ENCODE measurements at places on chromosomes 5 and 9.

DNA sequence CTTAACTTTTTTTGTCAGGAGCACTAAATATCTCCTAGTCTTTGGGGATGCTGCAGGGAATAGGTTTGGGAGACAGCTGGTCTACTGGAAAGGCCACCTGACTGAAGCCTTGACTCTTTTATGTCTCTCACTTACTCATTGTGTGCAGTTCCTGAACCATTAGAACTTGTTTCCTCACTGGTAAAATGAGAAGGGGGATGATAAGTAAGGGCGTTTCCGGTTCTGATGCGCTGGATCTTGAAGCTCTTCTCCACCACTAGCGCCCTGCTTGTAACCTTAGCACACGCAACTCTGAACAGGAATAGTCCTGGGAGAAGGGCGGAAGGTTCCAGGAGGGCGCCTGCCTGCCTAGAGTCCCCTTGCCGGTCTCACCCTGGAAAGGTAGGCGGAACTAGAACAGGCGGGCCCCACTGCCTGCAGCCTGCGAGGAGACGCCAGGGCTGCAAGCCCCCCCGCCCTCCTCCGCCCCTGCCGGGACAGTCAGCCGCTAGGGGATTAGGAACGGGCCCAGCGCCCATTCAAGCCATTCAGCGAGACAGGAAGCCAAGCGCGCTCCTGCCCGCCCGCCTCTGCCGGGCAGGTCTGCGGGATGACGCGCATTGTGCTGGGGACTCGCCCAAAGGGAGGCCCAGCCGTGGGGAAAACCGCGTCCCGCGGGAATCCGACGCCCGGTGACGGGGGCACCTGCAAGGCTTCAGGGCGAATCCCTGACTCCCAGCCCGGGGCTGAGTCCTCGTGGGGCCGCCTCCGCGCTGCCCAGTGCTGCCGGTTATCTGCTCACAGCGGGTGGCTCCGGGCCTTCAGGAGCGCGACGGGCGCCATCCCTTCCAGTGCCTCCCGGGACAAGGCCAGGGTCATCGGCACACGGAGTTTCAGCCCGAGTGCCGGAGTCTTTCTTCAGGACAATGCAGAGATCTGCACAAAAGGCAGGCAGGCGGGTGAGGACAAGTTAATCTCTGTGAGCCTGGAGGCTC, 44.0 kb upstream of the XPA start:
- no peak for DNase-seq

DNA sequence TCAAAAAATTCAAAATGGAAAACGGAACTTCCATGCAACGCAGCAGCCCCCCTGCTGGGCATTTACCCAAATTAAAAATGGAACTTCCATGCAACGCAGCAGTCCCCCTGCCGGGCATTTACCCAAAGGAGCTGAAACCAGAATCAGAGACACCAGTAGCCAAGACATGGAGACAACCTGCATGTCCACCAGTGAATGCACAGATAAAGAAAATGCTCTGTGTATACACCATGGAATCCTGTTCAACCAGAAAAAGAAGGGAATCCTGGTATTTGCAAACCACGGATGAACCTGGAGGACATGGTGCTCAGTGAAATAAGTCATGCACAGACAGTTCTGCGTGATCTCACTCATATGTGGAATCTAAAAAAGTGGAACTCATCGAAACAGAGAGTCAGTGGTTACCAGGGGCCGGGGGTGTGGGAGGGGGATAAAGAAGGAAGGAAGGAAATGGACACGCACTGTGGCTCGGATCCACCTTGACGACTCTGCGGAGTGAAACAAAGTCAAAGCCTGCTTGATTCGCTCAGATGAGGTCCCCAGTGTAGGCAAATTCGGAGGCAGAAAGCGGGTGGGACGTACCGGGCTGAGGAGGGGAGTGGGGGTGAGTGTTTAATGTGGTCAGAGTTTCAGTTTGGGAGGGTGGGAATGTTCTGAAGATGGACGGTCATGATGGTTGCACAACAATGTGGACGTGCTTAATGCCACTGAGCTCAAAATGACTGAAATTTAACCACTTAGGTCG, 40.2 kb upstream of the EXOC3 start:
- no peak for DNase-seq

GRCh38 chr5:179140293-179140692, 80.1 kb downstream of the ZNF354C start:
- no peak for DNase-seq

- no peak for DNase-seq
Observed at GRCh38 chr9:68793605-68794343, 88.7 kb downstream of the PIP5K1B start.

DNA sequence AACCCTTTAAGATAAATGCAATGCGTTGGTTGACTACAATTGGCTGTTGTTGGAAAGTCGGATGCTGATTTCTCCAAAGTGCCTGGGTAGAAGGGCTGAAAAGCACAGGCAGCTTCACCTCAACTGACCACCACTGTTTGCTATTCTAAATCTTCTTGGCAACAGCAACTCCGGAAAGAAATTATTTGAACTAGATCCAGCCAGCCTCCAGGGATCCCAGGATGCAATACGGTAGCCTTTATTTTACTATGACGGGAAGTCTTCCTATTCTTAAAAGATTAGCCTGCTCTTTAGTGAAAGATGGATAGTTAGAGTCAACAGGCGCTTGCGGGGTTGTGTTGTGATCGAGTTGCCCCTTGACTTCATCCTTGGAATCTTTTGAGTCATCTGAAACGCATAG, 78.6 kb upstream of the KLF9 start:
- no peak for DNase-seq

- DNase-seq = no peak
Observed at GRCh38 chr9:18534611-18535010, 60.7 kb downstream of the ADAMTSL1 start.

DNA sequence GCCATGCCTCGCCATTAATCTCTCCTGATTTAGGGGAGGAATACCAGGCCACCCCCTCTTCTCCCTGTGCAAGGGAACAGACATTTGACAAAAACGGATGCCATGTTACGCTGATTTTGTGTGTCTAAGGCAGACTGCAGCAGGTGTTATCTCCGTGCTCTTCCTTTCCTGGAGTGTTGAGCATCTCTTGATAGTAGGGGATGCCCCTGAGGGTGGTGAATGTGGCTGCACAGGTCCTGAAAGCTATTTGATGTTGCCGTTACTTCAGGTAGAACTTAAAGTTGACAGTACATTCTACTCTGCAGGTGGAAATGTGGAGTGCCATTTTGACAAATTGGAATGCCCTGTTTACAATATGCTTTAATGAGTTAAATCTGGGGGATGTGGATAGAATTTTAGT, 21.5 kb downstream of the TENT4A start:
- DNase-seq = no peak

DNA sequence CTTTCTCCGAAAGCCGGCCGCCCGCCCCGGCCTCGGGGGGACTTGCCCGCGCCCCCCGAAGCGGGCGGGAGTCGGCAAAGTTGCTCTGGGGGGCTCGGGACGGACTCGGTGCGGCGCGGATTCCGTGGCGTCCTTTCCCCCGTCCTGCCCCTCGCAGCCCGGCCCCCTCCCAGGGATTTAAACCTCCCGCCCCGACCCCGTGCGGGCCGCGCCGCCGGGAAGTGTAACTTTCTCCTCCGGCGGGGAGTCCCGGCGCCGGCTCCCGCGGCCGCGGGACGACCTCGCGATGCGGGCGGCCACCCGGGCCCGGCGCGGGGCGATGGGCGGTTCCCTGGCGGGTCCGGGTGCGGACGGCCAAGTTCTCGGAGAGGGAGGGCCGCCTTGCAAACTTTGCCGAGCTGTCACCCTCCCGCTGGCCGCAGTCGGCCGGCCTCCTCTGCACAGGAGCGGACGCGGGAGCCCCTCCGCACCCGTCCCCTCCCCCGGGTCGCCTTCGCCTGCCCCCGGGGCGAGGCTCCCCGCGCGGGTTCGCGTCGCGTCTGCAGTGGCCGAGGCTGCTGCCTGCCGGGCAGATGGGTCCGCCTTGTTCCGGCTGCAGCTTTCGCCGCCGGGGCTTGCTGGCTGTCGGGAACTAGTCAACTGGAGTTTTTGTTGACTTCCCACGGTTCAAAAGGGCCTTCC, 732 bp downstream of the PBX3 start:
- no peak for DNase-seq

DNA sequence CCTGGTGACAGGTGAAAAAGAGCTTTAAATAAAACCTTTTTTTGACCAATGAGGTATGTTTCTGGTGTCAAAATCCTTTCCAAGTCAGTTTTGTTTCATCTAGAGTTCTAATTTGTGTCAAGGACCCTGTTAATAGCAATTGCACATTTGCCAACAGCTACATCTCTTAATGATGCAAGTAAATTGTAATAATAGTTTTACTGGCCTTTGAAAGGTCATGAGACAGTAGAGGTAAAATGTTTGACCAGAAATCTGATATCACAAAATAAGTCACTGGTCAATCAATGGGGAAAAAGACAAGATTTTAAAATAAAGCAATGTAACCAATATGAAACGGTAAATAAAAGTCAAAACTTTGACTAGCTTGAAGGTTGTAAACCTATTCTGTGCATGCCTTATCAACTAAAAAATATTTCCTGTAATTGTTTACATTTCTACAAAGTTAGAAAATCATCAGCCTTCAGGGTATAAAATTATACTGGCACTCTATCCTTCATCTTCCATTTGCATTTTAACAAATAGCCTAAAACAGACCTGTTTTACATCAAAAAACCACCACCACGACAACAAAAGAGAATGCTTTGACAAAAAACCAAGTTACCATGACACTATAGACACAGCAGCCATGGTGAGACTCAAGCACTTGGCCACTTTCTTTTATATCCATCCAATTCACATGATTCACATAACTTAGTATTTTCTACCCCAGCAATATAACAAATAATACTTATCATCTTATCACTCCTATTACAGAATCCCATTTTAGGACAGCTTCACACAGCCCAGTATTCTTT, 3.0 kb downstream of the NADK2 start:
- no peak for DNase-seq

DNA sequence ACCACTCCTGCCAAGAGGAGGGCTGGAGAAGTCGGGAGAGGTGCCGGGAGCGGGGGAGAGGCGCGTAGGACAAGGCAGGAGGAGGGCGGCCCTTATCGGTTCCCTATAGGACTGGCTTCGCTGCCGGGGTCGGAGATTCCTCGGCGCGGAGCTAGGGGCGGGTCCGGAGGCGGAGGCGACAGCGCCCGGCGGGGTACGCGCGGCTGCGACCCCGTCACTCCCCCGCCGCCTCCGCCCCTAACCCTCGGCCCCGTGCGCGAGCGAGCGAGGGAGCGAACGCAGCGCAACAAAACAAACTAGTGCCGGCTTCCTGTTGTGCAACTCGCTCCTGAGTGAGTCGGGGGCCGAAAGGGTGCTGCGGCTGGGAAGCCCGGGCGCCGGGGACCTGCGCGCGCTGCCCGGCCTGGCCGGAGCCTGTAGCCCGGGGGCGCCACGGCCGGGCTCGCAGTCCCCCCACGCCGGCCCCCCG, 2.0 kb downstream of the GLIS3 start:
- DNase-seq = no peak

All from T1000 (cell line).